Right kidney (tissue), 9 donors: ENCODE measurements at places on chromosomes 2 and 18.
A peak's percentile ranks its signal among the peaks of the same experiment; 100 is the strongest.

DNA sequence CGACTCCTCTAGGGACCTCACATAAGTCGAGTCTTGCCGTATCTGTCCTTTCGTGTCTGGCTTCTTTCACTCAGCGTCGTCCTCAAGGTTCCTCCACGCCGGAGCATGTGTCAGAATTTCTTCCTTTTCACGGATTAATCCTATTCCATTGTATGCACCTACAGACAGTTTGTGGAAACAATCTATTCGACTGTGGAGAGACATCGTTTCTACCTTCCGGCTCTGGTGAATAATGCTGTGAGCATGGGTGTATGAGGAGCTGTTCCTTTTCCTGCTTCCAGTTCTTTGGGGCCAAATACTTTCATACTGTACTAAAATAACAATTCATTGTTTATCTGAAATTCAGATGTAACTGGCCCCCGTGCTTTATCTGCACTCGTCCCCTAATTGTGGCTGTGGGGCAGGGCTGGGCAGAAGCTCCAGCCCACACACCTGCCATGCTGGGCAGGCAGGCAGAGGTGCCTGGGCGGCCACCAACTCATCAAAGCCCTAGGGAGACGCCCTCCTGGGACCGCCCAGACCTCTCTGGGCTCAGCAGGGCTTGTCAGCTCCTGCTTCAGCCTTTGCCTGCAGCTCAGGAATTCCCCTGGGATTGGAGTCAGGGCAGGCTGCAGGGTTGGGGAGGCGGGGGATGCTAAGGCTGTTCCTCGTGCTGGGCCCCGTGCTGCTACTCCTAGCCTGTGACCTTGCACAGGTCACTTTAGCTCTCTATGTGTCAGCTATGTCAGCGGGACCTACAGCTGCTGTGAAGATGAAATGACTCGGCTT, 14.5 kb downstream of the GPC1 start:
- DNase-seq: no peak

GRCh38 chr2:231709981-231710798, 1.9 kb downstream of the PTMA start:
- peak; percentile 88 for DNase-seq

GRCh38 chr18:42183746-42184145, 228.7 kb downstream of the PIK3C3 start:
- DNase-seq: no peak

- DNase-seq: no peak
Observed at GRCh38 chr2:240479111-240479501, 43.6 kb downstream of the GPC1 start.

- DNase-seq: no peak
Observed at GRCh38 chr2:161971551-161971950, 102.5 kb downstream of the DPP4 start.

GRCh38 chr2:80830891-80831290, 526.3 kb upstream of the LRRTM1 start:
- DNase-seq: no peak

- no peak for DNase-seq
Observed at GRCh38 chr2:65393743-65394422, 38.5 kb downstream of the SPRED2 start.

DNA sequence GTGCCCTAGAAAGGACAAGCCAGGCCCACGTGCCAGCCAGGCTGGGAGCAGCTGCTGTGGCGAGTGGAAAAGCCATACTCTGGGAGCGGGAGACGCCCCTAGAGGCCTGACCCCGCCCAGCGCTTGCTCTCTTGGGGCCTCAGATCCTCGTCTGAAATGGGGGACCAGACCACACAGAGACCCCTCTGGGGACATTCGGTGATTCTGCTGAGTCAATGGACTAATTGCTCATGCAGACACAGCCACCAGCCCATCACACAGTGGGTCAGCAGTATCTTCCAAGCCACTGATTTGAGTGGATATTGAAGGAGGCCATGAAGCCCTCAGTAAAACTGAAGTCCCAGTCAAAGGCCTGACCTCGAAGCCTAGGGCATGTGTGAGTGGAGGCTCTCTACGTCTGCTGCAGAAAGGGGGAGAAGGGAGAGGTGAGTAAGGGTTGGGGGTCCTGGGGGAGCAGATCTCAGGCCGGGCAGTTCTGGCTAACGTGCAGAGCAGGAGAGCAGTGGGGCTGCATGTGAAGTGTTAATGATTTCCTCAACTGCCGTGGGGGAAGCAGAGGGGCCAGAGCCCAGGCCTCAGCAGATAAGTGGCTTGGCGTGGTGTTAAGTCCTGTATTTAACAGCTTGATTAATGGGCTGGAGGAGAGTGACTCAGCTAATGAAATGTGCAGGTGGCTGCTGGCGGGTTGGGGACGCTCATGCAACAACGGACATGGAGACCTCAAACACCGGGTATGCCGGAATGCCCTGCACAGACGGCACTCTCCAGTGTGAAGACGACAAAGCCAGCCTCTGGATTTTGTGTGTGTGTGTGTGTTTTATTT, 104.4 kb upstream of the TWIST2 start:
- DNase-seq: no peak

DNA sequence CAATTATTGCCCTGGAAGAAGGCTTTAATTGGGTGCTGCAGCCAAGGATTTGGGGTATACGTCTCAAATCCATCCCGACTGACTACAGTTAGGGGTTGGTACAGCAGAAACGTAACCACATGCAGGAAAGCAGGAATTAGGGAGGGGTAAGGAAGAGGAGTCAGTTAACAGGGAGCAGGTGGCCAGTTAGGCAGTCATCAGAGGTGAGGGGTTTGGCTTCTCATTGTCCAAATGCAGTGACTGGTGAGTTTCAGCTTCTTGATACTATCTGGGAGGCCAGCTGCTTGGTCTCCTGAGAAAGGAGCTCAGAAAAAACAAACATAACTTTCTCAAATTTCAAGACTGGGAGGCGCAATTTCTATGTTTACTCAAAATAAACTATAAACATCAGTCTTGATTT, 38.8 kb upstream of the UBE2F start:
- no peak for DNase-seq

DNA sequence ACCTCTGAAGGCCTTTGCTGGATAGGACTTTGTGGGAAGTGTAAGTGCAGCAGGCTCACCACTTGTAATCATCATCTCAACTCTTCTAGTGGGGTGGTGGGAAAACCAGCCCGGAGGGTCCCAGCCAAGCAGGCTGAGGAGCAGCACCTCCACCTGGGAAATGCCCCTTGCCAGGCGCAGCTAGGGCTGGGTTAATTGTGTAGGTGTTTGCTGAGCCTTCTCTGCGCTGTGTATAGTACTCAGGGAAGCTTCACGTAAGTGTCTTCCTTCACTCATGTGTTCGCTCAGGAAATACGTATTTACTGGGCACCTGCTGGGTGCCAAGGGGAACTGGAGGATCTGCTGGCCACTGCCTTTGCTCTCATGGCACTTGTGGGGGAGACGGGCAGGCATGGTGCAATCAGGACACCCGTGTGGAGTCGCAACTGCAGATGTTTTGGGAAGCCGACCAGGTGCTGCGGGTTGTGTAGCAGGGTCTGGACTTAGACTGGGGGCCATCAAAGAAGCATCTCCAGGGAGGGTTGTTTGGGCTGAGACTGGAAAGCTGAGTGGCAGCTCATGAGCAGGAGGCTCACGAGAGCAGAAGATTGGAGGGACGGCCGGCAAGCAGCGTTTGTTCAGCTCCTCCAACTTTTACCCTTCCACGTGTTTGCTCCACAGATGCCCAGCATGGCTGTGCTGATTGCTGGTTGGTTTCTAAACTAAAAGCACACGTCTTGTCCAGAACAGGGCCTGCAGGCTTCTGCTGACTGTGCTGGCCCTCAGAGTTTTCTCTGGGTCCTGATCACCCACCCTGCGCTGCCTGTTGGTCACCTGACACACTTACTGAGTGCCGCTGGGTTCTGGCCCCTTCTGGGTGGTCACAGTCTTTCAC, 164.6 kb downstream of the LDLRAD4 start:
- no peak for DNase-seq

- no peak for DNase-seq
Observed at GRCh38 chr2:207819839-207820784, 50.4 kb upstream of the FZD5 start.

- no peak for DNase-seq
Observed at GRCh38 chr18:41899535-41899934, 55.5 kb upstream of the PIK3C3 start.

DNA sequence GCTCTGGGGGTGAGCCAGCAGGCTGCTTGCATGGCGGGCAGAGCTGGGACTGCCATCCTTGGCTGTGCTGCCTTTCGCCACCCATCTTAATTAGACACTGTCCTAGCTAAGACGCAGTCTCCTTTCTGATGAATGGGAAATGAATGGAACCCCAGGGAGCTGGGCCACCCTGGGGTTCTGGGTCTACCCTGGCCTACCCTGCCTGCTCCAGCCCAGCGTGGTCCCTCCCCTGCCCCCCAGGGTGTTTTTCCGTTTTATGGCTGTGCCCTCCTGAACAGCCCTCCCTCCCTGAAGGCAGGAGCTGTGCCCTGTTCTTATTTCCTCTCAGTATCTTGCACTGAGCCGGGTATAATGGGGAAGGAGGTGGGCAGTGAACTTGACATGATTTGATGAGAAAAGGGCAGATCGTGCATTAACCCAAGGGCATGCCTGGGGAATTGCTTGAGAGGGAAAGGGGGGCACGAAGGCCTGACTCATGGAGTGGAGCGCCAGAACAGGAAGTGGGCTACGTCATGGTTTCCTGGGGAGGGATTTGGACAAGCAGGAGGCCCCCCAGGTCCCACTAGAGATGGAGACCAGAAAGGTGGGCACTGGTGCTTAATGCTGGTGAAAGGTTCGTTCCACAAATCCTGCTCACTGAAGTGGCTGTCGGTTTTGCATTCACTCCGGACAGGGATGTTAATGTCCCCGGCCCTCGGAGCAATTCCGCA, 165.0 kb downstream of the KLHL29 start:
- no peak for DNase-seq

GRCh38 chr18:77144046-77144445, 11.5 kb upstream of the MBP start:
- no peak for DNase-seq

- DNase-seq: no peak
Observed at GRCh38 chr2:98654699-98655495, 46.5 kb downstream of the UNC50 start.

GRCh38 chr2:221005338-221005737, 566.8 kb downstream of the EPHA4 start:
- DNase-seq: no peak

DNA sequence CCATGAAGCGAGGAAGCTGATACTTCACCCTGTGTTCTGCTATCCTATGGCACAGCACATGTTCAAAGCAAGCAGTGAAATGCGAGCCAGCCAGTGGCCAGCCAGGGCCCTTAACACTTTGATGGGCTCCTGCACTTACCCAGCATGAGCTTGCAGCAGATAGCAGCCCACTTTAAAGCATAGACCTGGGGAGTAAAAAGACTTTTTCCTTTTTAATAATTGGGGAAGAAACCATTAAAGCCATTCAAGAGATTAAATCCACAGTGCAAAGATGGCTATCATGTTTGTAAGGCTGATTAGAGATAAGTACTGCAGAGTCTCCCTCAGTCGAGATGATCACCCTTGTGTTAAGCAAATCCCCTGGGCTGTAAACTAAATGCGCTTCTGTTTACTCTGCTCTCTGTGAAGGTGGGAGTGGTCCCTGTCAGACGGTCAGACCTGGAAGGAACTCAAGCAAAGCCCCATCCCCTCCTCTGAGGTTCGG, 15.7 kb downstream of the CCBE1 start:
- DNase-seq: no peak

- DNase-seq: no peak
Observed at GRCh38 chr2:57882895-57883515, 163.6 kb upstream of the VRK2 start.

DNA sequence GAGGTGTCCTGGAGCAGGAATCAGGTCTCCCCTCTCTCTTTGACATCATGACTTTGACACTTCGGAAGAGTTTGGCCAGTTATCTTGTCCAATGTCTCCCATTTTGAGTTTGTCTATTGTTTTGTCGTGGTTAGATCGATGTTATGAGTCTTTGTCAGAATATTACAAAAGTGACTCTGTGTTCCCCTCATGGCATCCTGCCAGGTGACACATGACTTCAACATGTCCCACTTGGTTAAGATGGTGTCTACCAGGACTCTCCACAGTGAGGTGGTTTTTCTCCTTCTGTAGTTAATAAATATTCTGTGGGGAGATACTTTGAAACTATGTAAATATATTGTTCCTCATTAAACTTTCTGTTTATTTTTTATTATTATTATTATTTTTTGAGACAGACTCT, 76.6 kb upstream of the BZW1 start:
- no peak for DNase-seq

GRCh38 chr18:51028201-51028805, 1.7 kb upstream of the SMAD4 start:
- no peak for DNase-seq

- no peak for DNase-seq
Observed at GRCh38 chr18:11808001-11808855, 43.0 kb upstream of the CHMP1B start.

DNA sequence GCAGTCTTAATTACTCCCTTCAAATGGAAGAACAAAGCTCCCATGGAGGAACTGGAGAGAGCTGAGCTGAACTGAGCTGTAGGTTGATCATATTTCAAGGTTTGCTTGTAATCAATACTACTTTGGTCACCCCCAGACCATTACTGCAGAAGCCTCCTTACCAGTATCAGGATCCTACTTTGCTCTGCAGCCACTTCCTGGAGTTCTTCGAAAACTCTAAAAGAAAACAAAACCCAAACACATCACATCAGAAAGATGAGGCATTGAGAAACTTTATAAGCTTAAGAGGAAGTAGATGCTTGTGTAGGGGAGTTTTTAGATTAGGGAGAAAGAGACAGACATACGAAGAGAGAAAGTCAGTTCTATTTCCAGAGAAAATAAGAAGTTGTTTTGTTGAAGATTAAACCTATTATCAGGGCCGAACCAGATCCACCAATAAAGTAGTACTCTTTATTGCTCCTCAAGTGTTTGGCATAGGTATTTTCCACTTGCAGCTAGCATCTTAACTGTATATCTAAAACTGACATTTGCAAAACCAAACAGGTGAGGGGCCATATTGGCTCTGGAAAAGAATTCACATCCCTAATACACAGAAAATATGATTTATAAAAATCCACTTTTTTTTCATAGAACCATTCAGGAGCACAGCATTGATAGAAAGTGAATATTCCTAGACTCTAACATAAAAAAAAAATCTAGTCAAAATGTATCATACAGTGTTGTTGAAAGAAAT, 166.9 kb upstream of the KLF7 start:
- no peak for DNase-seq
